ENCODE measurements at places on chromosomes 11 and 22. TPM values are rescaled to one million over a fixed set of nuclear protein-coding genes. Genes with fewer than 3 reads are reported as not detected.

HBG1 gene
- total RNA-seq = not detected

SLC25A18 gene
- not detected for total RNA-seq

NARS2 gene
- 19.6 TPM for total RNA-seq

MOV10L1 gene
- 0.23 TPM for total RNA-seq

CFL1 gene
- 1,682 TPM for total RNA-seq

KLHL35 gene
- 3.3 TPM for total RNA-seq

BRSK2 gene
- 0.23 TPM for total RNA-seq

C11orf91 gene
- total RNA-seq = not detected

Measured in smooth muscle cell of the coronary artery (primary cell).